ENCODE measurements at places on chromosomes 12 and 14. TPM values are rescaled to one million over a fixed set of nuclear protein-coding genes. Genes with fewer than 3 reads are reported as not detected.

The IL31 gene
- not detected for polyA plus RNA-seq

DNA sequence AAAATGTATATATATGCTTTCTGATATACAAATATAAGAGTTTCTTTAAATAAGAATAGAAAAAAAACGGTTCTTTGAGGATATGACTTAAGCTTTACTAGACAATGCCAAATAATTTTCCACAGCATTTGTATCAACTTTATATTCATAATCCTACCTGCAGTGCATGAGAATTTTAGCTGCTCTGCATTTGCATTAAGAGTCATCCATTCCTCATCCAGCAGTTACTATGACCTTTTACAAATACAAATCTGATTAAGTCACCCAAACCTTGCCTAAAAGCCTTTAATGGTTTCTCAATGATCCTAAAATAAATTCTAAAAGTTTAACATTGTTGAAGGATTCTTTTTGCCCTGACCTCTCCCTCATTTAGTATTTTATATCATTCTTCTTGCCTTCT, 116.5 kb downstream of the MGAT4C start:
- H3K4me3 ChIP-seq = no peak overlapping the region
- DNase-seq = no peak
- H3K4me1 ChIP-seq = no peaks in the 10 kb centered on the region
- H3K27ac ChIP-seq = no peak overlapping the region

DNA sequence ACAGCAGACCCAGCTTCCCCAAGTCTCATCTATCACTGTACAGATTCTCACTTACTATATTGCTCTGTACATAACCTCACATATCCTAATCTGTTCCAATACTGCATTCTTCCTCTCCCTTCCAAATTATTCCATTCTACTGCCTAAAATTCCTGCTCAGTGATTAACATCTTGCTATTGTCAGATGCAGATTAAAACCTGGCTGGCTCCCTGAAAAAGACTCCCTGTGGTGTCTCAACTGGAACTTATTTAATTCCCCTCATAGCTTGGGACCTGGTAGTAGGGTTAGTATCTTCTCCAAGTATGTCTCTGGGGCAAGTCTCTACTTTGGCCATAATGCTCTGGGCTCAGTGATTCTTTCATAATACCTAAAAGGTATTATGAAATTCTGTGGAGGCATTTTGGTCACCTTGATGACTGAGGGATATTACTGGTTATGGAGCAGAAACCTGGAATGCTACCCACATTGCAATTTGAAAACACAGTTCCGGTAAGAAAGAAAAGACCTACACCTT, 55.8 kb downstream of the PAWR start:
- H3K27me3 ChIP-seq = no peaks in the 10 kb centered on the region
- no peaks in the 10 kb centered on the region for H3K4me1 ChIP-seq
- no peak overlapping the region for H3K27ac ChIP-seq
- no peaks in the 10 kb centered on the region for H3K36me3 ChIP-seq
- no peak overlapping the region for H3K4me3 ChIP-seq
- no peak for DNase-seq

DNA sequence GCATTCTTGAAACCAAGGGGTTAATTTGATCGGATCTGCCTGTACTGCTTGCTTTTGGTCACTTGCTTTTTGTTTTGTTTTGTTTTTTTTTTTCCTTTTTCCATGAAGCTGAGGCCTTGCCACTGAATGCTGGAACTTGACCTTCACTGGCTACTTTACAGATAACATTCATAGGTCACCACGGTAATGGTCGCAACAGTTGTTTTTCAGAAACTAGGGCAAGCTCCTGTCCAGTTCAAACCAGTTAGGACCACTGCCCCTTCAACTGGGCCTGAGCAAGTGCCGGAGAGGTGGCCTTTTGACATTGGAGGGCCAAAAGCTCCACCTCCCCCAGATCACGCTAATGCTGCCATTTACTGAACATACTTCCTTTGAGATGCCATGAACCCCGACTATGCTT, 147.6 kb downstream of the FOXN3 start:
- H3K4me3 ChIP-seq = no peak overlapping the region
- H3K27ac ChIP-seq = peak overlapping the region; percentile 22
- H3K4me1 ChIP-seq = no peaks in the 10 kb centered on the region
- no peak for DNase-seq
- H3K27me3 ChIP-seq = no peaks in the 10 kb centered on the region

GRCh38 chr12:20463913-20464524, 95.7 kb downstream of the PDE3A start:
- no peak overlapping the region for H3K4me3 ChIP-seq
- DNase-seq = no peak
- H3K4me1 ChIP-seq = no peaks in the 10 kb centered on the region
- H3K27ac ChIP-seq = no peak overlapping the region
- no peaks in the 10 kb centered on the region for H3K36me3 ChIP-seq
